ENCODE measurements at places on chromosomes 6 and 20.
A peak's percentile ranks its signal among the peaks of the same experiment; 100 is the strongest.

DNA sequence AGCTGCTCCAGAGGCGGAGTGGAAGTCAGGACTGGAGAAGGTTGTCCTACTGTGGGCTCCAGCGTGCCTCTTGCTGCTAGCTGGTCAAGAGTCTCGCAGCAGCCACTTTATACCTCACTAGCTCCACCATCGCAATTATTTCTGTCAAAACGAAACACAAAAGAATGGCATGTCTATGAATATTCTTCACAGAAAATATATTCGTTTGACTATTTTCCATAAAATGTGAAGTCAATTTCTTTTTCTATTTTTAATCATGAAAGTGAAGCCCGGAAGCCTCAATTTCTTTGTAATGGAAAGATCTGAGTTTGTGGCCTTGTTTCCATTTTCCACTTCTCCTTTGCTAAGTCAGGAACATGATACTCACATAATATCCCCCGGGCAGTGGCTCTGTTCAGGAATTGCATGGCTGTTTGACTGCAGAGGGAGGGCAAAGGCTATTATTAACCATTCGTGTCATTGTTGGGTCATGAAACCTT is 51.7 kb downstream of the DTD1 start:
- DNase-seq: no peak

- no peak for DNase-seq
Observed at GRCh38 chr6:170162775-170163404, 128.0 kb downstream of the DLL1 start.

DNA sequence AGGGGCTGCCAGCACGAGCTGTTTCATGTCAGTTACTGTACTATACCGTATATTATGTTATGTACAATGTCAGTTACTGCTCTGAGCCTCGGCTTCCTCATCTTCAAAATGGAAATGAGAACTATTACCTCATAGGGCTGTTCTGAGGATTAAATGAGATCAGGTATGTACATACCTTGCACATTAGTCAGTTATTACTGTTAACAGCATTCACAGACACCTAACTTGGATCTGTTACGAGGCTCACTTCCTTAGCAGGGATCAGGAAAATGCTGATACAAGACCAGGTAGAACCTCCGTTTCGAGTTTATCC is 69.7 kb upstream of the TBC1D7 start:
- DNase-seq: no peak

GRCh38 chr20:17946572-17947473 is 21.8 kb downstream of the SNX5 start:
- no peak for DNase-seq

- no peak for DNase-seq
Observed at GRCh38 chr6:113671421-113671820, 185.7 kb upstream of the MARCKS start.

GRCh38 chr6:14130435-14131075 is 13.0 kb downstream of the CD83 start:
- DNase-seq: no peak

DNA sequence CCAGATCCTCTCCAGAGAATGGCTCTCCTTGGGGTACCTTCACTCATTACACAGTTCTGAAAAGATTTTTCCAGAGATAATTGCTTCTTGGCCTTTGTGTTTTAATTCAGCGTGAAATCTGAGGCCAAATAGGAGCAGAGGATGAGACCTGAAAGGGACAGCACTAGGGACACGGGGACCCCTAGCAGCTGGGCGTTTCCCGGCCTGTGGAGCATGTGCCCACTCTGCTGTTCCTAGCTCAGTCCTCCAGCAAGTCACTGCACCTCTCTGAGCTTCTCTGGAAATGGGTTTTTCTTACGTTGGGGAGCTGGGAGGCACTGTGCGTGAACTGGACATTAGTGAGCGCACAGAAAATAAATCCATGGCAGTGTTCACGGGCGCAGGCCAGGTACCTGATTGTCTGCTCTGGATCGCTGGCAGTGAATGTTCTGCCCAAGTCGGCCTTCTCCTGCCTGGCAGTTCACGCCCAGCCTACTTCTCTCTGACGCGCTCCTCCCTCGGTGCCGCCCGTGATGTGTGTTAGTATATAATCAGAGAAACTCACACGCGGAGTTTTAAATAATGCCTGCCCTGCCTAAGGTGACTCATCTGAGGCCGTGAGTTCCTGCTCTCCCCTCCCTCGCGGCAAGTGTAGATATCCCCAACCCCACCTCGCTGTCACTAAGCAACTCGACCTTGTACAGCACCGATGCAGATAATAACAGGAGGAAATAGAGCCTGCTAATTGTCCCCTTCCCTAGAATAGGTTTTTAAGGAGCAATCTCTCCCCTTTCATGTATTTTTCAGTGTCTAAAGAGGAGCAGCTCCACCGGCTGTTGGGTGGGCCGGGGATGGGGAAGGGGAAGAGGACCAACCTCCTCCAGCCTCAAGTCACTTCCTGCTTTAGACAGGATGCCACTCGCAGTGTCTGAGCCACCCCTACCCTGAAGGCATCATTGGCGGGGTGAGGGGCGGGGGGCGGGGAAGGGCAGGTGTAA is 2.7 kb upstream of the TUBB2A start:
- DNase-seq: no peak

GRCh38 chr6:168088161-168089053 is 9.4 kb upstream of the FRMD1 start:
- DNase-seq: no peak

DNA sequence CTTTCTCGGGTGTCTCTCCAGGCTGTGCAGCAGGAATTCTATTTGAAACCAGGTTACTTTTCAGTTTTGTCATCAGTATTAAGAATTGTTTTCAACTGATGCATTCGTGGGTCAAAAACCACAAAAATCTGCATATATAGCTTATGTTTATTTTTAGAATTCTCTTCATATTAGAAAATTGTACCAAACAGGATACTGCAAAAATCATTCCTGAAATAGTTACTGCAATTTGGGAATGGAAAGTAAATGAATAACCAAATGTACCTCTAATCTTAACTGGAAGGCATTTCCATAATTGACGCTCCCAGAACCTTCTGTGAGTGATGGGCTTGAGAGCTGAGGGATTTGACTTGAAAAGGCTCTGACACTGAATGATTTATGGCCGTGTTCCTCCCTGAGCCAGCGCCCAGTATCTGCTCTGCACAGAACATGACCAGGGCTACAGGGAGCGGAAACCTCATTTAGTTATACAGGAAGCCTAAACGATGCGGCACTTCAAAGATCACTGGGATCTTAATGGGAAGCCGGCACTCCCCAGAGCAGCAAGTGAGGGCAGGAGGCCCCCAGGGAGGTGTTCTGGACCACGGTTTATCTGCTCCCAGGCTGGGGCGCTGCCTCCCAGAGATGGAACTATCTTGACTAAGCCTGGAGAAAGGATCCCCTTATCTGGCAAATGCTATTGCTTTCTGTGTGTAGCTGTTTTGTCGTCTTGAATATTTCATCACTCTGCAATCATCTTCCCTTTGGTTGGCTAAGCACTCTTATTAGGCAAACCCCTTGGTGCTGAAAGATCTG is 446.0 kb downstream of the QKI start:
- no peak for DNase-seq

DNA sequence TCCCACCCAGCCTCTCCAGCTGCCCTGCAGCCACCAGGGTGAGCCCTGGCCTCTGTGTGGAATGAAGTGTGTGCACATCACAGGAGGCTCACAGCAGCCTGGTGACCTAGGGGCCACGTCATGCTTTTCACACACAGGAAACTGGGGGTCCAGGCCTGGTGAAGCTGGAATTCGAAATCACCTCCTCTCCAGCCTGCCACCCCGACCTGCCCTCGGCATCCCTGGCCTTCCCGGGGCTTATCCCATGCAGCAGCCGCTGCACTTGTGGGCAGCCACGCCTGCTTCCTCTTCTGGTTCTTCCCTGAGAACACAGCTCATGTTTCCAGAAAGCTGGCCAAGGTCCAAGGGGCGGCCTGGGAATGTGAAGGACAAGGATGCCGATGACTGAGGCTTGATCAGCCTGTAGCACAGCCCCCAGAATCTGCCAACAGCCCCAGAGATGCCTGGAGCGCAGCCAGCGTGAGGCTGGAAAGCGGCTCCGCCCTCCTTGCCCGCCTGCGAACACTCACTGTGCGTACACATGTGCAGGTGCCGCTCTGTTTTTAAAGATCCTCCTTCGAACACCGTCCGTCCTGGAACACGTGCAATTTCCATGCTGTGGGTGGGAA is 4.2 kb upstream of the NTSR1 start:
- no peak for DNase-seq

- DNase-seq: no peak
Observed at GRCh38 chr20:45010399-45010828, 44.1 kb downstream of the STK4 start.

- DNase-seq: no peak
Observed at GRCh38 chr6:157370755-157371154, 10.2 kb upstream of the ZDHHC14 start.

DNA sequence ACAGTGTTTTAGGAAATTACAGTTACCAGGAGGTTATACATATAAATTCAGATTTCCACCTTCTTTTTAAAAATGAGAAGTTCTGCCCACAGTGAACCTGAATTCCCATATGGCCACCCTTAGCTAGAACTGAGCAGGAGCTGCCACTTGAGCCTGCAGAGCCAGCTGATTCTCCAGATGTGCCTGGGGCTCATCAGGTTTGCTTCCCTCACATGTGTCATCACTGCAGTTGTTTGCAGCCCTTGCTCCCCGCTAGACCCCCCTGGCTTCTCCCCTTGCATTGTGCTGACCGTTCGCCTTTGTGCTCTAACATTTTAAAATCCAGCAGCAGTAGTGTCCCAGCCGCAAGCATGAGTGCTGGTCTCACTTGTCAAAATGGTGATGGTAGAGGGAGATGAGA is 131.1 kb downstream of the UTRN start:
- DNase-seq: no peak

DNA sequence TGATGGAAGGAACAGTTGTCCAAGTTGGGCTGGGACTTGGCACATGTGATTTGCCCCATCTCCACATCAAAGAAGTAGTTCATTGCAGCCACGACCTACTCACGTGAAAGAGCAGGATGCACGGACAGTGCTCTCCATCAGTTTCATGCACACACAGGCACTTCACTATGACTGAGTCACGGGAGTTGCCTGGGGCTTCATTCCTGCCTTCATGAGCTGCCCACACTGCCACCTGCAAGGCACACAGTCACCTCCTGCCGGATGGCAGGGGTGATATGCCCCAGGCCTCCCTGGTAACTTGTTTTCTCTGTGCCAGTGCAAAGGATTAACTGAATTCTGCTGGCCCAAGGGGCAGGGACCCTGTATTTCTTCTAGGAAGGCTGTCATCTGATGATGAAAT is 22.8 kb downstream of the CST5 start:
- no peak for DNase-seq

GRCh38 chr6:158072083-158072721 is 90.5 kb downstream of the SYNJ2 start:
- peak; percentile 59 for DNase-seq

DNA sequence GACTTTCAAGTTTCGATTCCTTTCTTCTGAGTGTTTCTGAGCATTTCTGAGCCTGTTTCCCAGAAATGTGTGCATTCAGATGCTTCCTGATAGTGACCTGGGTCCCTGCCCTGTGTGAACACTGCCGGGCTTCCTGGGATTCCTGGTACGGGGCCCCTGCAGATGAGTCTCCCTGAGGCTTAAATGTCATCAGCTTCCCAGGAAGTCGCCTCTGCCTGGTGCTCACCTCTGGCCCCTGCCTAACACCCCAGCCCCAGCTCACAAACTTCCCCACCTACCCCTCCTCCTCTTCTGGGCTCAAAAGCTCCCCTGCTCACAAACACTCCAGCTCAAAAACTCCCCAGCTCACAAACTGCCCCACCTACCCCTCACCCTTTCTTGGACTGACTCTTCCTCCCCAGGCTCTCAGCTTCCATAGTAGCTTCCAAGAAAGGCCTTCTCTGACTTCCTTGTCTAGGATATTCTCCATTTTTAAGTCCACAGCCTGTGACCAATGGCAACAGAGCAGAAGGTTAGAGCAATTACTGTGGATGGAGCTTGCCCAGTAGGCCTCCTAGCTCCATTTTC is 42.0 kb downstream of the TGM2 start:
- no peak for DNase-seq

GRCh38 chr6:109984410-109984809 is 6.3 kb downstream of the GPR6 start:
- DNase-seq: no peak

Measured in stimulated activated CD4-positive, alpha-beta T cell treated with anti-CD3 and anti-CD28 coated beads, Interleukin-15, amount 100 ng/mL, for 48 hours (primary cell).